ENCODE measurements at places on chromosomes 3 and 15.
A peak's percentile ranks its signal among the peaks of the same experiment; 100 is the strongest.

GRCh38 chr15:60844511-60845174 is 365.7 kb upstream of the ICE2 start:
- no peak for DNase-seq

DNA sequence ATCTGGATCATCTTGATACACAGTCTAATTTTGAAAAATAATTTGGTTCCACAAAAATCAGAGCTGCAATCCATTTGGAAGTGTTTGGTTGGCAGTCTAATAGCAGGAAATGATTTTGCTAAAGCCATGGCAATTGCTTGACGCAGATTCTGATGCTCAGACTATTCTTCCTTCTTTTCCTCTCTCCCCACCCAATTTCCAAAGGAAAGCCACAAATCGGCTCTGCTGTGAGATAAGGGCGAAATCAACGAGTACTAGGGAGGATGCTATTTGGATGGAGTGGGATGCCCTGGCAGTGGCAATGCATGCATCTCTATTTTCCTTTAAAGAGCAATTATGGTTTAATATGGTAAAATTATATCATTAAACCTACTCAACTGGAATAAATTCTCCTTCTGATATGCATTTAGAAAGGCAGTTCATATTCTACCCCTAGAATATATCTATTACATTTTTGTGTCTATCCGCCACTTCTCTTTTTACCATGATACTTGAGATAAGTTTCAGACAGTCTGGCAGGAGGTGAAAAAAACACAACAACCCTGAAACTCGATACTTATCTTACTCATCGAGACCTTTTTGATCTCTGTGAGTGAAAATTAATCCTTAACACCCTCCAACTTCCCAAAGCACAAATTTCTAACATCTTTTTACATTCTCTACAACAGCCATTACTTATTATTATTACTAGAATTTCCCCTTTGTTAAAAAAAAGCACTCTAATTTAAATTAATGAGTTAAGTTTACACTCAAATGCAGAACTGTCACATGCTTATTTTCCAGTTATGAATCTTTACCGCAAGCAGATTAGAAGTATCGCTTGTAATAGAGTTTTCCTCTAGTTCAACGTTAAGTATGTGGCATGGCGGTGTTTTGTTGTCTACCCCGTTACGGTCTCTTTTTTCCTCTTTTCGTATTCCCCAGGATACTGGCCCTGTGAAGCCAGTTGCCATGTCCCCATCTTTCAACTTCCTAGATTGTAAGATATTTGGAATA is 433.3 kb downstream of the FOXP1 start:
- peak; percentile 27 for DNase-seq

DNA sequence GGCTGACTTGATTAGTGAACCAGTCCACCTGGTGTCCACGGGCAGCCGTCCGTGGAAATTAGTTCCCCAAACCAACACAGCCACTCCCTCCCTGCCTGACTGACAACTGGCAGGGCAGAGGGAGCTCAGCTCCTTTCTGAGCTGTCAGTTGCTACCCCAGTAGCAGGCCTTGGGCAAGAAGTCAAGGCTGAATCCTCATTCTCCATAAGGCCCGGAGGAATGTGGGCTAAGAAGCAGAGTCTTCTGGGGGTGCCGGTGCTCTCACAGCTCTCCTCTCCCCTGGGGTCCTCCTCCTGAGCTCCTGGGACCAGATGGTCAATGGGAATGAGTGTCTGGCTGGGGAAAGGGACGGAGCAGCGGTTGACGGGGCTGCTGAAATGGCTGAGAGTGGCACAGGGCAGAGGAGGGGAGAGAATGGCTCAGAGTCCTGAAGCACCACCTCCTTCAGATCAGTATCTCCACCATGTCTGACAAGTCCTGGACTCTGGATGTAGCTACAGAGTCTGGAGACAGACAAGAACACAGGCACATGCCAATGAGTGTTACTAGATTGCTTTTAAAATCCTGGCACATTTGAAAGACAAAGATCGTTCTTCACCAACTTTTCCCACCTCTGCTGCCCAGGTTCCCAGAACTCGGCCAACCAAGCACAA is 16.9 kb downstream of the AMOTL2 start:
- DNase-seq = no peak

DNA sequence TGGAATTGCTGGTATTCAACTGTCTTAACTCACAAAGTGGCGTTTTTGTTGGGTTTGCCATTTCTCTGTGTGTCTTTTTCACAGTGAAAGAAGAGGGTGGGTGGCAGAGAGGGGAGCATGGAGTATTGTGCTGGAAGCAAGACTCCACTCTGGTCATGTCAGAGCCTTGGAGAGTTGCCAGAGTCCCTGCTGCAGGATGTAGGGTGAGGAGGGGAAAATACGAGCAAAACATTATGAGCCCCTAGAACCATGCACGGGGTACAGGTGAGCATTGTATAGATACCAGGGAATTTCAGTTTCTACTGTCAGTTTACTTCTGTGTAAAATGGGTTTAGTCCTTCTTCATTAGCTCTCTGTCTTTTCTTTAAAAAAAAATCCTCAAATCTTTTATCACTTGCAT is 249.9 kb downstream of the CACNA2D3 start:
- DNase-seq = no peak

DNA sequence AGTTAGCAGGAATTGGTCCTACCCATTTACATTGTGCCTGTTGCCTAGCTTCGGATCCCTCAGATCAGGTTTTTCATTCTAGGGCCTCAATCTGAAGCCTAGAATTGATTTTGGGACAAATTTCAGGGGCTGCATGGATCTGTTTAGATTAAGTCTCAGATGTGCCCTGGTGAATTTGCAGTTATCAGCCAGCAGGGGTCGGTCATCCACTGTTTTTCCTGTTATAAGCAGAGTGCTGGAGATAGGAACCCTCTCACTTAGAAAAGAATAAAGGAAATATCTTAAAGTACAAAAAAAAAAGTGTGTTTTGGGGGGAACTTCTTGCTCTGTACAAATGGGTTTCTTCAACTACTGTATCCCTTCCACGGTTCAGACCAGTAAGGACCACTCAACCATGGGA is 212.5 kb downstream of the BCHE start:
- no peak for DNase-seq

DNA sequence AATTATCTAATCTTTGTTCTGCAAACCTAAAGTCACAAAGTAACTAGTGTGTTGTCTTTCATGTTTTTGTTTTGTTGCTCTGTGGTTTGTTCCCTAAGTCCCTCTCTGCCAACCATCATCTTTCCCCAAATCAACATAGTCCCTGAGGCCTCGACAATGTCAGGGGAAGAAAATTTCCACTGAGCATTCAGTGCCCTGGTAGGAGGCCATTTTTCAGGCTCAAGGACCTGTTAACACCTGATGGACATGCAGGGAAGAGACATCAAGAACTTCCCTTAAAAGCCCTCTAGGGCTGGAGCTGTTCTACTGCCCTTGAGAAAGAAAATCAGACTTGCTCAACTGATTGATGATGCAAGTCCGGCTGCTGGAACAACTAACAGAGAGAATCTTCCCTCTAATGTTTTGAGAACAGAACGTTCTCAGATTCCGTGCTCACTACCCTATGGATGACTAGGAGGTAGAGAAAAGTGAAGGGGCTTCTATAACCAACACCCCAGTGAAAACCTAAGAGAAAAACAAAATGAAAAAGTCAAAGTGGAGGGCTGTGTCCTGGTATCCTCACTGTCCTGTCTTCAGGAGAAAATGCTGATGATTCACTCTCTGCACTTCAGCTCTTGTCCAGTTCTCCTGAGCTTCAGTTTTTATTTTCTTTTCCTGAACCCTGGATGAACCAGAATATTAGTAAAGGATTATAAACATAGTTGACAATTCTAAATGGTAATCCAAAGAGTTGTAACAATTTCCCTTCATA is 373.1 kb downstream of the FOXP1 start:
- peak; percentile 8 for DNase-seq

DNA sequence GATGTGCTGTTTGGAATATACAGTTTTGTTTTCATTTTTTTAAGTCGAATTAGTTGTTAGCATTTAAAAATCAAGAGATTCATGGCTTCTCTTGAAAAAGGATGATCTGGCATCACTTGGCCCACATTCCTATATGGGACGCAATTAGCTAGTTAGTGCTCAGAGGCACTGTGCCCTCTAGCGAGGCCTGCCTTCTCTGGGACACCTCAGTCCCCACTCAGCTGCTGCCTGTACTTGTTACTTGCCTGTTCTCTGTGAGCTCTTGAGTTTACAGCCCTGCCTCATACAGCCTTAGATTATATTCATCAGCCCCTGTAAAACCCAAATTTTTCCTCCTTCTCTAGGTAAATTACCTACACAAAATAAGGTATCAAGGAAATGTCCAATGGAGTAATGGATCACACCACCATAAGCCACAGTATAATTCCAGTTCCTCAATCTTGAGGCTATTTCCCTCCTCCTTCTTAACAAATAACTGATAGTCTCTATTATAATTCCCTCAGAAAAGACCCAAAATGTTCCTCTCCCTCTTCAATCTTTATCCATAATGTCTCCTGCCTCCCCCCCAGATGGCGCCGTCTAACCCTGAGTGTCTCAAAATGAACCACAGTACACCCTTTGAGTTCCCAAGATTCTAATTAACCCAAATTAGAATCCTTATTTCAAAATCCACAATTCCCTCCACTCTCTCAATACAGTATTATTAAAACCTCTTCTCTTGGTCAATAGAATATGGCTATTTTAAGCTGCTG is 2.7 kb downstream of the ZMAT3 start:
- peak; percentile 76 for DNase-seq

GRCh38 chr3:2837239-2837638 is 272.9 kb downstream of the IL5RA start:
- no peak for DNase-seq

DNA sequence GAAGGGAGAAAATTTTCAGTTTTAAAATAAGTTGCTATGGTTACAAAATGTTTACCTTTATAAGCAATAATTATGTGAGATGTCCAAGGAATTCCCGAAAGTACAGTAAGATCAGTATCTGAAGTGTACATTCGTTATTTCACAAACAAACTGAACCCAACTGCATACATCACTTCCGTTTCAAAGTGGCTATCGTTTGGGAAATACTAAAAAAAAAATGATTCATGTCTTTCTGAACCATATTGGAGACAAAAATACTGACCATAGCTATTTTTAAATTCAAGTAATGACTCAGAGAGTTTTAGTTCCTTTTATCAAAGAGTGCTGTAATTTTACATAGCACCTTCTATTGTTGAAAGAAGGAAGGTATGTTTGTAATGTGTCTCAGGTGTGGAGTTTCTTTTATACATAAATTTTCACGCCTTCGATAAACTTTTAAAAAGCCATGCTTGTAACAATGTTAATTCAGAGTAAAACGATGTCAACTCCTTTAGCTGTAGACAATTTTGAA is 8.0 kb upstream of the ANKRD28 start:
- DNase-seq = peak; percentile 63

DNA sequence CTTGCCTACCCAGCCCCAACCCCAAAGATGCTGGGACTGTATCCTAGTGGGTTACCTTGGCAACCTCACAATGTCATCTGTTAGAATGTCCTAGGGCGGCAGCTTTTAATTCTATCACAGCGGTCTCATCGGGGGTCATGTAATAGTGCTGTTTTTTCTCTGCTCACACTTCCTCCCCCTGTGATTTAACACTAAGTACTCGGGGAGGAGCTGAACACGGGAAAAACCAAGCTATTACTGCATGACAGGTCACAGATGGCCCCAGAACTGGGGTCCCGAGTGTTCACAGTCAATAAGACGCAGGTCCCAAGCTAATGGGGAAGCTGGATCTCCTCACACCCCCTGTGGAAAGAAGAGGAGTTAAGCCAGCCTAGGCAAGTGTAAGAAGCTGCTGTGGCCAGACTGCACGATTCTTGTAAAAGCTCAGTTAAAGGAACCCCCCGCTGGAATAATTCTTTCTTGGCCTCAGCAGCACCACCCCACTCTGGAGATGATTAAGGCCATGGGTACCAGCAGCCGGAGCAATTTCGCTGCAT is 2.5 kb upstream of the RFTN1 start:
- DNase-seq = no peak

- no peak for DNase-seq
Observed at GRCh38 chr15:53522991-53523390, 236.5 kb downstream of the WDR72 start.

DNA sequence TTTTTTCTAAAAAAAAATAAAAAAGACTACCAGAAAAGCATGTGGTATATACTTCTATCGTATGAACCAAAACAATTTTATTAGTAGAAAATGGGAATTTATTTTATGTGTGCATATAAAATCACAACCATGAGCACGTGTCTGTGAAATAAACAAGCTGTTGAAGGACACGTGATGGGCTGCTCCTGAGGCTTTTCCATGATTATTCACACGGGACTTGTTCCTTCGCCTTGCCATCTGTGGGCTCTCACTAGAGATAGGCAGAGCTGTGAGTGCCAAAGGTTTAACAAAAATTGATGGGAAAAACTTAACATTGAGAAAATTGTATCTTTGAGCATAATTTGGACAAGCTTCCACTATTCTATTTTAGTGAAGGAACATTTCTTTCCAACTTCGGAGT is 12.4 kb upstream of the ETV5 start:
- no peak for DNase-seq

DNA sequence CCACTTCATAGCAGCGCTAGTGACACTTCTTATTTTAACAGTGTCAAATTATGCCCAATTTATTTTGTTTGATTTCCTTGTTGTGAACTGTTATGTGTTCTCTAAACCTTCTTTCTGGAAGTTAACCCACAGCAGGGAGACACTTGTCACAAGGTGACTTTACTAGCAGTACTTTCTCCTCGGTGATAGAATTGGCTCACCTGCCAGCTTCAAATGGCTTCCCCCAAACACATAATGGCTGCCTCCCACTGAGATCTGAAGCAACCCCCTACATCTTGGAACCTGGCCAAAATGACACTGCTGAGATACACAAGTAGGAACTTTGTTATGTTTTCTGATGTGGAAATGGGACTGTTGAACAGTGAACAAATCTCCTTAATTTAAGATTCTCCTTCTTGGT is 238.8 kb upstream of the DPH6 start:
- no peak for DNase-seq

DNA sequence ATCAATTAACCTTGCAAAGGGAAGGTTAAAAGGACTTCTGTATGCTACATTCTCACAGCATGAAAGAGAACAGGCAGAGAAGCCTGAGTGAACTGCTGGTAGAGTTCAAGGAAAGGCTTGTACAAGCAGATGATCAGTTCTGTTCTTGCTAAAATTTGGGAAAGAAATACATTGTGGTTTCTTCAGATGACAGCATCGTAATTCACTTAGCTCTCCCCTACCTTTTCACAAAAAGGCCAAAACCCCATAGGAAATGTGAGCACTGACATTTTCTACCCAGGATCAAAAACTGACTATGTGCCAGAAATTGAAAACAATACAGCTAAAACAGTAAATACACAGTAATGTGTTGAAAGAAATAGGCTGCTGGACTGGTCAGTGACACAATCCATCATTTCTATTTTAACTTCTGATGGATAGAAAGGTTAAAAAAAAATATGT is 216.4 kb downstream of the DPH6 start:
- no peak for DNase-seq

DNA sequence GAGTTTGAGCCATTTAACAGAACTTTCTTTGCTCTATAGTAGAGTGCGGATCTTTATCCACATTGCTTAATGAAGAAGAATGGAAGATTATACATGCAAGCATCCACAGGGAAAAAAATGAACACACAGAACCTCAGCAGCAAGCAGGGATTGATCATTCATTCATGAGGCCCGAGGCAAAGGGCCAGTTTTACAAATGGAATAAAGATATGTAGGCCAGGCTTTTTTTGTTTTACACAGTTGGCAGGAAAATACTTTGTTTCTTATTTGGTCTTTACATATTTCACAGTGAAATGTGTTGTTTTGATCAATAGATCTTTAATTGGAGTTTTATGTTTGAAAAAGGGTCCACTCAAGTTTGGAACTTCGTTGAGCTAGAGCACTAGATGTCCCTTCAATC is 117.5 kb downstream of the LRTM1 start:
- DNase-seq = no peak

All from Kasumi-1 (cell line).